Esophagus squamous epithelium (tissue), 5 donors: ENCODE measurements at places on chromosomes 1 and 21.

DNA sequence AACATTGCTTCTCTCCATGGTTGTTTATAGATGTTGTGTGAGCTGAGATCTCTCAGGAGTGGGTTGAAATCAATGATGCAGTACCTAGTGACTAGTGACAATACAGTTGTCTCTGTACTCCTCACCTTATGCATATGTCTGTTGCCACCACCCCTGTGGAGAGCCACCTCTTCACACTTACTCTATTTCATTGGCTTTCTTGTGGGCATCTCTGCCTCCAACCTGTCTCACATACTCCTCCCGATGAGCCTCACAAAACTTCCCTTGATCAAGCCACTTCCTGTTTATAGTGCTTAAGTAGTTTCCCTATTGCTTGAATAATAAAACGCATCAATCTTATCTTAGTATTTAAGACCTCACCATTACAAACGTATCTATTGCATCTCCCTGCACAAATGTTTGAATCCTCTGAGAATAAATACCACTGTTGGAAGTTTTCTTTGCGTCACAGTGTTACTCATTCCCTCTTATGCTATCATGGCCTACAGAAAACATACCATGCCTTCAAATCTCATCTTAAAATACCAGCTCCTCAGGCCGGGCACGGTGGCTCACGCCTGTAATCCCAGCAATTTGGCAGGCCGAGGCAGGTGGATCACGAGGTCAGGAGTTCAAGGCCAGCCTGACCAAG, 54.7 kb upstream of the GREM2 start:
- DNase-seq: no peak

DNA sequence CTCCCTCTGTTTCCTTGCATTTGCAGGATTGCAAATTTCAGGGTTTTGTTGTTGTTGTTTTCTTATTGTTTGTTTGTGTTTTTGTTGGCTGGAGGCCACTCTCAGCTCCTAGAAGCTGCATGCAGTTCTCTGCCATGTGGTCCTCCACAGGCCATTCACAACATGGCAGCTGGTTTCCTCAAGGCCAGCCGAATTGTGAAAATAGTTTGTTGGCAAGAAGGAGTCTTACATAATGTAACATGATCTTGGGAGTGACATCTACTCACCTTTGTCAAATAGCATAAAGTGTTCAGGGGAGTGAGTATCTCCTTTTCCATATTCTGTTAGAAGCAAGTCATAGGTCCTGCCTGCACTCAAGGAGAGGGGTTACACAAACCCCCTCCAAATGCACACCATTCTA, 10.6 kb upstream of the UAP1 start:
- DNase-seq: no peak

- DNase-seq: no peak
Measured at GRCh38 chr1:203662821-203663220, 36.2 kb downstream of the ATP2B4 start.

DNA sequence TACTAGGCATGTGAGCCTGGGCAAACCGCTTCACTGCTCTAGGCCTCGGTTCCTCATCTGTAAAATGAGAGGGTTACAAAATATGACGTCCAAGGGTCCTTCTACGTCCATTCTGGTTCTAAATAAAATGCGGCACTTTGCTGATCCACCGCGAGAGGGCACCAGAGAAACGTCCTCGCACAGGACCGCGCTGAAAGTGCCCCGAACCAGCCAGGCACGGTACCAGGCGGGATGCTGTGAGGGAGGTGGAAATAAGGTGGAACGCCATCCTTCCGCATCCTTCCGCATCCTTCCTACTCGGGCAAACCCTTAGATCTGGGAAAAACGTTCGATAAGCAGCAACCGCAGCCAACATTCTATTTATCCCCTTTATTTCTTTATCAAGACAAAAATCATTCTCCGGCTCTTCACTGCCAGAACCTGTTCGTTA, 60.3 kb upstream of the KRTAP19-8 start:
- DNase-seq: no peak

GRCh38 chr1:78358165-78358564, 132.6 kb upstream of the PTGFR start:
- no peak for DNase-seq

GRCh38 chr1:221306239-221306638, 427.0 kb downstream of the HLX start:
- no peak for DNase-seq

- DNase-seq: no peak
Measured at GRCh38 chr1:102588536-102588935, 519.8 kb downstream of the COL11A1 start.

DNA sequence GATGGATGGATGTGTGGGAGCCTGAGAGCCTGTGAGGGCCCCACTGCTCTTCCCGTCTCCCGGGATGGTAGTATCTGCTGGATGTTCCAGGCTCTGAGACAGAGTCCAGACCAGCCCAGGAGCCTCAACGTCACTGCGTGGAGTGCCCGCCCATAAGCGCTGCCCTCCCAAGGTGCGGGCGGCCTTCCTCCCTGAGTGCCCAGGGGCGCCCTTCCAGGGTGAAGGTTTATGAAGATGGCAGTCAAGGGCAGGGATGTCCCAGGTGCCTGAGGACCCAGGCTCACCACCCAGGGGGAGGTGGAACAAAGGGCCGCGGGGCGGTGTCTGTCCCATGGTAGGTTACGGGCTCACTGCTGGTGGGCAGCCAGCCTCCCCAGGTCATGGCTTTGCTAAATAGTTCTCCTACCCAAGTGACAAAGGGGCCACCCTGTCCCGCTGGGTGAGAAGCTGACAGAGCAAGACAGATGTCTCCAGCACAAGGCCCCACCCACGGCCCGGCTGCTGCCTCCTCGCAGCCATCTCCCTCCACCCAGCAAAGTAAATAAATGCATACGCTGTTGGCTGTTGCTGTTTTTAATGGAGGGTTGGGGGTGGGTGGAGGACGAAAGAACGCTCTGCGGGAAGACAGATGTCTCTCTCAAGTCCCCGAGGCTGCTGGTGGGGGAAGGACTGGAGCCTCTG, 9.0 kb upstream of the GPR153 start:
- DNase-seq: no peak

DNA sequence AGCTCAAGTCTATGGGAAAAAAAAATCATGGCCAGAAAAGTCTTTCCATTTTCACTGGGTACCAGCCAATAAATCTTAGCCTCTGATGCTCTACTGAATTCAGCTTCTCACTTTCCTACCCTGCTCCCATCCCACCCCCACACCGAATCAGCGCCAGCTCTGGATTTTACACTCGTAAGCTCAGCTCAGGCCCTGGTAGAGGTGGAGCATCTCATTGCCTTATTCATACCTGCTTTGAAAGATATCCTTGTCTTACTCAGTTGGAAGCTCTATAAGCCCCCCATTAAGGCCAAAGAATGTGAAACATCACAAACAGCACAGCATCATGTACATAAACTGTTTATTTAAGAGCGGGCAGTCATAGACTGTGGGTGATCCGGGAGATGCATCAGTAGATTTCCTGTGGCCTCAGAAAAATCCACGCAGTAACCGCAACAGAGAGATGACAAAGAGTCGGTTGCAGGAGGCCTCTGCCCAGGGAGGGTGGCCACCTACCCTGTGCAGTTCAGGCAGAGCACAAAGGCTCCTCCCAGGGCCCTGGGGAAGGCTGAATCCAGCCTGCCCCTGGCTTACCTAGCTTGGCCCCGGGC, 36.4 kb upstream of the ETS2 start:
- DNase-seq: no peak

- no peak for DNase-seq
Measured at GRCh38 chr1:110440877-110441276, 10.1 kb upstream of the PROK1 start.

GRCh38 chr1:24363994-24364393, 44.8 kb downstream of the GRHL3 start:
- no peak for DNase-seq

DNA sequence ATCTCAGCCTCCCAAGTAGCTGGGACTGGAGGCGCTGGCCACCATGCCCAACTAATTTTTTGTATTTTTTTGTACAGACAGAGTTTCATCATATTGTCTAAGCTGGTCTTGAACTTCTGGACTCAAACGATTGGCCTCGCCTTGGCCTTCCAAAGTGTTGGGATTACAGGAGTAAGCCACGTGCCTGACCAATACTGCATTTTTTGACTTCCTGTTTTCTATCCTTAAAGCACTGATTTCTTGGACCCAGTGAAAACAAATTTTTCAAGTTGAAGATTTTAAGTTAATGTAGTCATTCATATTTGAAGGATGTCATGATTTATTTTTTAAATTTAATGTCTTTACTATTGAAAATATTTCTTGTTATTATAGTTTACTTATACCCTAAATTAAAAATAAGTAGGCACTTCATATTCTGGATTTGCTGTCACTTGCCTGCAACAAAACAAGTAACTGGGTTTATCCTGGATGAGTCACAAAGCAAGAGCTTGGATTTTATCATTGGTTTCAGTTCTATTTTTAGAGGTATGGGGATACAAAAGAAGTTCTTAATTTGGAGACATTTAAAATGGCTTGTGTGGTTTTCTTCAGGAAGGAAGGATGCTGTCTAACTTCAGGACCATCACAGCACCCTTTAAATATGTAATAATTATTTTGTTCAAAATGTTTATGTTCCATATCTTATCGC, 2.2 kb upstream of the VPS45 start:
- no peak for DNase-seq

GRCh38 chr1:179366093-179366800, 476 bp downstream of the AXDND1 start:
- DNase-seq: no peak

DNA sequence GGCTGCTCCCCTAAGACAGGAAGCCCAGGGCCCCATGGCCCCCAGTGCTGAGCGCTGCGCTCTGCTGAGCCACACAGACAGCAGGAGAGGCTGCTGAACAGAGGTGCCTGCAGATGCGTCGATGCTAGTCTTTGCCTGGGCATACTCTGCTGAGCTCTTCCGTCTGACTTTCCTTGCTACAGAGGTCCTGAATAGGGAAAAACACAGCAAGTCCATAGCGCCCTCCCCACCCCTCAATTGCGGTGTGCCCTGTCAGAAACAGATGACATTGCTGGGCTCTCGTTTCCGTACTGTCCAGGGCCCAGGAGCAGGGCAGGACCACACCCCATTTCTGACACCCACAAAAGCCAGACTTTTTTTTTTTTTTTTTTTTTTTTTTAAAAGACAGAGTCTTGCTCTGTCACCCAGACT, 252.5 kb downstream of the SDCCAG8 start:
- no peak for DNase-seq

GRCh38 chr1:66704177-66704875, 47.9 kb upstream of the DYNLT5 start:
- no peak for DNase-seq
